NCI-H1092 treated with DMSO at 0.1 percent for 48 hours (cell line): ENCODE measurements at places on chromosomes 2 and 18.

GRCh38 chr18:13538630-13539029, 187.7 kb downstream of the FAM210A start:
- DNase-seq: no peak

DNA sequence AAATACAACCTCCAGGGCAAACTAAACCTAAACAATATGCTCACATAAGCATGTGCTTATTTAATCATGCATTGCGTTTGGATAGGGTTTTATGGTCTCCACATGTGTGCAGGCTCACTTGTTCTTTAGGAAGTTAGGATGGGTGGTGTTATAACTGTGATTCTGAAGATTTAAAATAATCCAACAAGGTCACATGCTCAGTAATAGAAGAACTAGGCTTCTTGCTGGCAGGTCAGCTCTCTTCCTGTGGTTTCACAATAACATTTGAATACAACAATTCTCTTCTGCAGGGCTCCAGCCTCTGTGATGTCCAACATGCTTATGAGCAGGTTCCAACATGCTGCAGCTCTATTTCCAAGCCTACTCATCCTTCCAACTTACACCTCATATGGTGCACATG, 84.0 kb downstream of the MYL12B start:
- DNase-seq: no peak

- no peak for DNase-seq
These were observed 136.2 kb upstream of the ARHGAP28 start for GRCh38 chr18:6593142-6593885.

DNA sequence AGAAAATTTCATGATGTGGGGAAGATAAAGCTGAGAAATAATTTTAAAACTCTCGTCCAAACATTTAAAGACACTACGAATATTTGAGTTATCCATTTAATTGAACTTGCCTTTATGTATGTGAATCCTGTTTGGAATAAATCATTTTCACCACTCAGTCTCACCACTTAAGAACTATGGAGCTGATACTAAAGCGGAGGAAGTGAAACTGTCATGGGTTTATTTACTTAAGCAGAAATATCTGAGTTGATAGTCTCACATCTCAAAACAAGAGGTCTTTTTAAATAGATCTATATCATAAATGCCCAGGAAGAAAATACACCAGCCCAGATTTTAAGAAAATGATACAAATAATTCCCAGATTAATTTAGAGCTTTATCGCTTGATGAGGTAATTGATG, 532.4 kb downstream of the ZNF804A start:
- no peak for DNase-seq

- no peak for DNase-seq
These were observed 94.2 kb upstream of the RAB27B start for GRCh38 chr18:54734059-54734458.

DNA sequence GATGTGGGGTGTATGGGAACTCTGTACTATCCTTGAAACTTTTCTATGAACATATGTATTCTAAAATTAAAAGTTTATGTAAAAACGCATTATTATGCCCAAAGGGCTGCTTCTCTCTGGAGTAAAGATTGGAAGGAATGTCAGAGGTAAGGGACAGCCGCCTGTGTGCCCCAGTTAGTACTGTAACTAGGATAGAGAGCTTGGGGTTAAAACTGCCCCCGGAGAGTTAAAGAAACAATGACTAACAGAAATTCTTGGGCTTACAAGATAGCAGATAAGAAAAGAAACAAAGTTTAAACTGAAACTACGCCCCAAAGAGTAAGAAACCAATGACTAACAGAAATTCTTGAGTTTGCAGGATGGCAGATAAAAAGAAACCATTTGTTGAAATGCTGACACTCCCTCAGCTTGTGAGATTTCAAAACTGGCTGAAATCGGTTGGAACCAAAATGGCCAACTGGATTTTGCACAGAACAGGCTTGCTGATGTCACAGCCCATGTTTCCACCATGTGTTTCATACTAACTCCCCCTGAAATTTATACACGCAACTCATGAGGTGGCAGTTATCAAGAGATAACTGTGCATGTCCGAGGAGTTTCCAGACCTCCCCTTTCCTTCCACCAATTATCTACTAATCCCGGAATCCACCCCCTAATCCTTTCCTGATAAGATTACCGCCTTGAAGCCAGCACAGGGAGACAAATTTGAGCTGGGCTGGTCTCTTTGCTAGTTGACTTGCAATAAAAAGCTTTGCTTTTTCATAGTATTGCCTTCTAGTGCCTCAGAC, 8.7 kb upstream of the TXNDC2 start:
- no peak for DNase-seq

- DNase-seq: no peak
These were observed 93.9 kb downstream of the KLF7 start for GRCh38 chr2:207071820-207072219.

- DNase-seq: no peak
These were observed 134.6 kb upstream of the ZEB2 start for GRCh38 chr2:144654523-144654922.

GRCh38 chr2:43406651-43407279, 180.4 kb upstream of the ZFP36L2 start:
- DNase-seq: no peak

DNA sequence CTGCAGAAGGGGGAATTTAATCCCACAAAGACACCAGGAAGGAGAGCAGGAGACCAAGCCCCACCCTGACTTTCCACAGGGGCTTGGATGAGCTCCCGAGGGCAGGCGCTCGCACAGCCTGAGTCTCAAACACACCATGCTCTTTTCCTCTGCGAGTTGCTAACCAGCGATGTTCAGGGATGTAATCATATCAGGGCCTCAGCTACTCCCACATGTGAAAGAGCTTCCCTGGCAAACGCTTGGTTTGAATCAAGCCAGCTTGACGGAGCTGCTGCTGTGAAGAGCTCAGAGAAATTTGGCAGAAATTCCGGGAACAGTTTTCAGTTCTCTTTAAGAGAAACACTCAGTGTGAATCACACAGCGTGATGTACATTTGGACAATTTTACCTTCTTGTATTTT, 385.8 kb downstream of the GALR1 start:
- peak; percentile 43 for DNase-seq

GRCh38 chr2:219997341-219997851, 370.0 kb downstream of the SLC4A3 start:
- DNase-seq: no peak

GRCh38 chr2:229713371-229714079, 830 bp downstream of the DNER start:
- DNase-seq: peak; percentile 54

- DNase-seq: no peak
These were observed 6.9 kb downstream of the YES1 start for GRCh38 chr18:805008-805754.

- no peak for DNase-seq
These were observed 384.3 kb downstream of the PIK3C3 start for GRCh38 chr18:42339372-42339771.

DNA sequence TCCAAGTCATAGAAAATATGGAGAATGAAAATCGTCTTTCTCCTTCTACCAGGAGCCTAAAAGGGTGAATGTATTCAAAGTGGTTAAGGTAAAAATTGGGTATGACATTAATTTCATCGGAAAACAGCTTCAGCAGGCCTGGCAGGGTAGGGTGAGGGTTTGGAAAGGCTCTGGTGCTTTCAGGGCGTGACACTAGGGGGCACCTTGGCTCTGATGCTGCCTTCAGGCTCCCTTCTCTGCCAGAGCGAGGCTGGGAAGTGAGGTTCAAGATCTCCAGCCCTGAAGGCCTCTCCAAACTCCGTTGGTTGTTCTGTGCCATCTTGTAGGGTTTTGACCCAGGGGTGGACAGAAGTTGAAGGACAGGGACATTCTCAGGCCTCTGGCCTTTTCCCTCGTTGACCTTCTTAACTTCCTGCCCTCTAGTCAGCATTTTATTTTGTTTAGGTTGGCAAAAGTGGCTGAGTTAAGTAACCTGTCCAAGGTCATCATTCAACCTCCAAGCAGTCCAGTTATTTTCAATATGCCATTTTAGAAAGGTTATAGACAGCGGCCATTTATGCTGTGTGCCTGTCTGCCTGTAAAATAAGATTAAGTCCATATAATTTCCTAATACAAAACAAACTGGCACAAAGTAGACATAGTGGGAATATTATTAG, 40.3 kb downstream of the EML6 start:
- no peak for DNase-seq

DNA sequence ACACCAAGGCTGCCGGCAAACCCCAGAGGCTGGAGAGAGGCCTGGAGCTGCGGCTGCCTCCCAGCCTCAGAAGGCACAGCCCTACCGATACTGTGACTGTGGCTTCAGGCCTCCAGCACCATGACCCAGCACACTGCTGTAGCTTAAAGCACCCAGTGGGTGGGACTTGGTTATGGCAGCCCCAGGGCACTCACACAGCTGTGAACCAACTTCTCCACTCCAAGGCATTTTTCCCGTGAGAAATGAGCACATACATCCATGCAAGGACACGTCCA, 199.5 kb downstream of the NDUFA10 start:
- no peak for DNase-seq

- no peak for DNase-seq
These were observed 153.2 kb downstream of the NEDD4L start for GRCh38 chr18:58196881-58197872.

DNA sequence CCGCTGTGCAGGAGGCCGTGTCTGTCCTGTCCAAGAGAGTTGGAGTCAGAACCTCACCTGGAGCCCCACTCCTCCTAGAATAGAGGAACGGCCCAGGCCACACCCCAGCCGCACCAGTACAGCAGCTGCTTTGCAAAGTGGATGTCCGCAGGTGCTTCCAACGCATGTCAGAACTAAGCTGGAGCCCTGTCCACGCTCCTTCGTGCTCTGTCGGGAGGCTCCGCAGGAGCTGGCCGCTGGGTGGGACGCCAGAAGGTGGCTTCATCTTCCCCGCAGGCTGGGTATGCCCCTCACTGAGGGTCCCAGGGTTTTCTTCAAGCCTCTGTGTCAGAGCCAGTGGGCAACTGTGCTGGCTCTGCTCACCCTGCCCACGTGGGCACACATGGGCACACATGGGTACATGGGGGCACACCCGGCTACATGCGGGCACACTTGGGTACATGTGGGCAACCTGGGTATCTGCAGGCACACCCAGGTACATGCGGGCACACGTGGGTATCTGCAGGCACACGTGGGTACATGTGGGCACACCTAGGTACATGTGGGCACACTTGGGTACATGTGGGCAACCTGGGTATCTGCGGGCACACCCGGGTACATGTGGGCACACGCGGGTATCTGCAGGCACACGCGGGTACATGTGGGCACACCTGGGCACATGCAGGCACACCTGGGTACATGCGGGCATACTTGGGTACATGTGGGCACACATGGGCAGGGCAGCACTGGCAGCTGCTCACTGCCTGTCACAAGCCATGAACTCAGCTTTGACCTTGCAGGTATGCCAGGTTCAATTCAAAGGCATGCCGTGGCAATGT, 67.1 kb upstream of the CTDP1 start:
- DNase-seq: no peak

DNA sequence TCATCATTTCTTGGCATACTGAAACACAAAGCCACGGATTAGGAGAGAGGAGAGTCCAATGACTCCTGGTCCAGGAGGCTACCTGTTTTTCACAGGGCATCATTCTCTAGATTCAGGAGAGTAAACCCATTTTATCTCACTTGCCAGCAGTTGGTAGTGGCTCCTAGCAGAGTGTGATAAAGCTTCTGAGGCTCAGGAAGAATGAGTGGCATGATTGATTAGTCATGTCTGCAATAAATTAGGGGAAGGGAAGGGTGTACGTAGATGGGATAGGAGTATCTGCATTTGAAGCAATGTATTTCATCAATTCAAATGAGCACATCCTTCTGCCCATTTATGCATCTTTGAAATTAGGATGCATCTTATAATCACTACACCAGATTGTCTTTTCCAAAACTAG, 31.1 kb upstream of the PNO1 start:
- DNase-seq: no peak

- DNase-seq: no peak
These were observed 122.1 kb downstream of the THADA start for GRCh38 chr2:43473767-43474166.

DNA sequence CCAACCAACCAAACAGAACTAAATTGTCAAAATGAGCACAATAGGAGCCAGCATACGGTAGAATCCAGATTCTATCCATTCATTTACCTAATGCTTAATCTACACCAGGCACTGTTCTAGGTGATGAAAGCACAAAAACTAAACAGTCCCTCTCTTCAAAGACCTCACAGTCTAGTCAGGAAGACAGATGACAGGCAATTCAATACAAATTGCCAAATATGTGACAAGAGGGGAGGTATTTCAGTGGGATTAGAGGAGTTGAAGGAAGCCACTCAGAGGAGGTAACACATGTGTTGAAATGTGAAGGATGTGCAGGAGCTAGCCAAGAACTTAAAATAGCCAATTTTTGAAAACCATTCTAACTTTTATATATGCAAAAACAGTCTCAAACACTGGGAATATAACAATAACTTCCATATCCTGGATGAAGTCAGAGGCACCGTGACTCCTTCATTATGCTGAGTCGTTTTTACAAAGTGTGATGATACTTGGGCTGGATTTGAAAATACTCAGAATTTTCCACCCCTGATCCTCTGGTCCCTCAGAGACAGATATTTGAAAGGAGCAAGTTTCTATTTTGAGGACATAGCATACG, 204.9 kb downstream of the PID1 start:
- no peak for DNase-seq

- DNase-seq: no peak
These were observed 131.1 kb downstream of the RBMS1 start for GRCh38 chr2:160362541-160362940.
